ENCODE measurements at places on chromosomes 13 and 19.

GRCh38 chr13:98439896-98440295 is 137.0 kb downstream of the STK24 start:
- DNase-seq, result no peak

DNA sequence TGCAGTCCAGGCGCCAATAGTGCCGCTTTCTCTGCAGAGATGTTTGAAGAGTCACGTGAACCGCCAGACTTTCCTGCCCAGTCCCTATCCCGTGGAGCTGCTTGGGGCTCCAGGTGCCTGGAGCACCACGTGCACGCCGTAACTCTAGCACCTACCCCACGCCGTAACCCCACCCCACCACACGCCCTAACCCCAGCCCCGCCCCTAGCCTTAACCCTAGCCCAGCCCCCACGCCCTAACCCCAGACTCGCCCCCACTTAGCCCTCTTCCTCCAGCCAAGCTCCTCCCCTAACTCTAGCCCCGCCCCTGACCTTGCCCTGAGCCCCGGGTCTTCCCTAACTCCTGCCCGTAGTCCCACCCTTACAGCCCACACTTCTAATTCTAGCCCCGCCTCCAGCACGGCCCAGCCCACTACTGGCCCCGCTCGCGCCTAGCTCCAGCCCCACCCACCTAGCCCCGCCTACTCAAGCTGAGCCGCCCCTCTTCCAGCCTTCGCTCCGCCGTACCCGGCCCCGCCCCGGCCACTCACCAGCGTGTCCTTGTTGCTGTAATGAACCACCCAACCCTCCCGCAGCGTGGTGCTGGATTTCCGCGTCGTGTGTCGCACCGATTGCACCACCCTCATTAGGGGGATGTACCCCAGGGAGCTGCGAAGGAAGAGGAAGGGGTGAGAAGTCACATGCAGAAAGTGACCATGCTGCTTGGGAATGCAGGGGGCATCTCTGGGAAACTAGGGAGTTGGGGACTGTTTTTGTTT is 19.5 kb downstream of the PRKD2 start:
- peak; percentile 73 for DNase-seq

DNA sequence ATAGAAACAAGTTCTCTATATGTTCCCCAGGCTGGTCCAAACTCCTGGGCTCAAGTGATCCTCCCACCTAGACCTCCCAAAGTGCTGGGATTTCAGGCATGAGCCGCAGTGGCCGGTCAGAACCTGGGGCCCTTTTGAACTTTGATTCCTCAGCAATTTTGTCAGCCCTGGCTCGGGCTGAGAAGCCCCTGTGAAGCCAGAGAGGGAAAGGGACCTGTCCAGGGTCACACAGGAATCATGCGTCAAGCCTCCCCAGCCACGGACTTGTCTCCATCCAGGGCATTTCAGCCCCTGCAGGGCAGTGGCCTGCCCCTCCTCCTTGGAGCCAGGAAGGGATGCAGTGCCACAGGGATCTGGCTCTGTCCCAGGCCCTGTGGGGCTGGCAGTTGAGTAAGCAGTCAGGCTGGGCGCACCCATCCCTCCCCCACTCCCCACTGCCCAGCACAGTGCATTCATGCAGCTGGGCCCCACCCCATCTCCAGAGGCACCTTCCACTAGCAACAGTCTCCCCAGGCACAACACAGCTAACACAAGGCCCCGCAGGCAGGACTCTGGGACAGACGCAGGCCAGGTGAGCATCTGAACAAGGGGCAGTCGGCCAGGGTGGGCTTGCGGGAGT is at the start of gene CAPS:
CAPS (plus strand) TSS at position 516 of the 619 bp plus-strand sequence. CDS start 153 bp downstream, outside the sequence.
- DNase-seq, result no peak

DNA sequence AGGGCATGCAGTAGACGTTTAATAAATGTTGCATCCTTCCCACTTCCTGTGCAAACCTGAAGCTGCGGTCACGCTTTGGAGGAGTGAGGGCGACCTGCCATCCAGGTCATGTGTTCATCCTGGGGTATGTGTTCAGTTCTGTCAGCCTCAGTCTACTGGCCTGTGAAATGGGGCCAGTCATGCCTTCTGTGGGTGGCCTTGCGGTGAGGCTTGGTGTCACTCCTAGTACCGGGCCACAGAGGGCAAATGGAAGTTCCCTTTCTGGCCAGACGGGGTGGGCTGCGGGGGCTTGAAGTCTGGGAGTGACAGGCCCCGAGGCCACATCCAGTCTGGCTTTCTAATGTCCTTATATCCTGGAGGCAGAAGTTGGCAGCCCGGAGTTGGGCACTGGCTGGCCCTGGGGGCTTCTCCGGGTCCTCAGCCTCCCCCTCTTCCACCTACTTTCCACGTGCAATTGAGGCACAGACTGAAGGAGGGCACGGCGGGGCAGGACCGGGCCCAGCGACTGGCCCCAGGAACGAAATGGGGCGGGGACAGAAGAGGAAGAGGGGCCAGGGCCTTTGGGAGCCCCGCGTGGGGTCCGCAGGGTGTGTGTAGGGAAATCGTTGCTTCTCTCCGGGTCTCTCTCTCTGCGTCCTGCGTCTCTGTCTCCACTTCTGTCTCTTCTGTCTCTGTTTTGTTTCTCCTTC is 11.1 kb downstream of the PDE4A start:
- no peak for DNase-seq

- peak; percentile 92 for DNase-seq
Observed at GRCh38 chr13:113296823-113297369, at the start of gene LAMP1. LAMP1 (plus strand) TSS chr13:113297239; CDS start chr13:113297435, 196 bp downstream.

DNA sequence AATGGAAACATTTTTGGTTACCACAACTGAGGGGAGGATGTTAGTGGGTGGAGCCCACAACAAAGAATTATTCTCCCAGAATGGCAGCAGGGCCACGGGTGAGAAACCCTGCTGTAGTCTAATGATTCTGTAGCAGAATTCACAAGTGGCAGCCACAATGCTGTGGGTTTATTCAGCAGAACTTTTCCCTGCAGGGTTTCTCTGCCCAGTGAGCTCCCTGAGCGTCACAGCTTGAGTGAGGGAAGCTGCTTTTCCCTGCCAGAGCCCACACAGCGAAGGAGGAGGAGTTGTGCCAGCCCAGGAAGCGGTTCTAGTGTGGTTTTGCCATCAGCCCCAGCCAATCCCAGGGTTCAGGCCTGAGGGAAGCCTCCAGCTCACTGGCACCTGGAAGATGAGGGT is 4.4 kb downstream of the ATP12A start:
- DNase-seq, result no peak

DNA sequence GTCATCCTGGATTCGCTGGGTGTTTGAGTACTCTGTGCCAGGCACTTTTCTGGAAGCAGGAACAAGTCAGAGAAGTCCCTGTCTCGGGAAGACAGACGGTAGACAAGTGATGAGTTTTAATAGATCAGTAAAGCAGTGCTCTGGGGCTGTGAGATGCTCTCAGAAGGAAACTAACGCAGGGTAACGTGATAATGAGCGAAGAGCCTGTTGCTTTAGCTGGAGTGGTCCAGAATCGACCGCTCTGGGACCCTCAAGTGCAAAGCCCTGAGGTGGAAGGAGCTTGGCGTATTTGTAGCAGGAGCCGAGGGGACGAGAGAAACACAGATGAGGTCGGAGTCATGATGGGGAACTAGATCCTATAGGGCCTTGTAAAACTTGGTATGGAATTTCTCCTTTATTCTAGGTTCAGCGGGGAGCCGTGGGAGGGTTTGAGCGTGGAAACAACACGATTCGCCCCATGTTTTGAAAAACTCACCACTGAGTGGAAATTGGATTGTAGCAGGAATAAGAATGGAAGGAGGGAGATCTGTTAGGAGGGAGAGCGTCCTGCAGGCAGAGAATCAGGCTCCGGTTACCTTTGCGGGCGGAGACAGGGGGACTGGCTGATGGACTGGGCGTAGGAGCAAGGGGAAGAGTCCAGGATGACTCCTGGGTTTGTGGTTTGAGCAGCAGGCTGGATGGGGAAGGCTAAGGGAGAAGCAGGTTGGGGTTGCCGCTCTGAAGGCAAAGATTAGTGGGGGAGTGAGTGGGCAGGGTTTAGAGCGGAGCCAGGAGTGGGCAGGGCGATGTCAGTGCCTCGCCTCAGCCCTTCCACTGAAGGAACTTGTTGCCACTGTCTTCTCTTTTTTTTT is 763 bp downstream of the POLD1 start:
- DNase-seq, result peak; percentile 37

GRCh38 chr19:13342672-13343071 is 163.6 kb downstream of the CACNA1A start:
- DNase-seq, result no peak

- DNase-seq, result no peak
Observed at GRCh38 chr13:32537580-32538142, 934 bp downstream of the N4BP2L2 start.

- no peak for DNase-seq
Observed at GRCh38 chr19:3867971-3868769, 668 bp downstream of the ZFR2 start.

DNA sequence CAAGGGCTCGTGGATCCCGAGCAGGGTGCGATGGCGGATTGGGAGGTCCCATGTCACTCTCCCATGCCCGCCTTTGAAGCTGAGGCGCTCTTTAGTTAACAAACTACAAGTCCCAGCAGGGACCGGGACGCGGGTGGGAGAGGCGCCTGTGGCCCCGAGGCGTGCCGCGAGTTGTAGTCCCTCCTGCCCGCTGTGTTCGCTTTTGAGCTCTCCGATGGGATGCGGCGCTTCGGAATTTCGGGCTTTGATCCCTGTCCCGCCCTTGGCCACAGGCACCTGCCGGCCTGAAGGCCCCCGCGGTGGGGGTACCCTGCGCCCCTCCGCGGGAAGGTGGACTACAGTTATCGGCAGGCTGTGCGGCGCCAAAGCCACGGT is 11.0 kb downstream of the CYTH2 start:
- no peak for DNase-seq

DNA sequence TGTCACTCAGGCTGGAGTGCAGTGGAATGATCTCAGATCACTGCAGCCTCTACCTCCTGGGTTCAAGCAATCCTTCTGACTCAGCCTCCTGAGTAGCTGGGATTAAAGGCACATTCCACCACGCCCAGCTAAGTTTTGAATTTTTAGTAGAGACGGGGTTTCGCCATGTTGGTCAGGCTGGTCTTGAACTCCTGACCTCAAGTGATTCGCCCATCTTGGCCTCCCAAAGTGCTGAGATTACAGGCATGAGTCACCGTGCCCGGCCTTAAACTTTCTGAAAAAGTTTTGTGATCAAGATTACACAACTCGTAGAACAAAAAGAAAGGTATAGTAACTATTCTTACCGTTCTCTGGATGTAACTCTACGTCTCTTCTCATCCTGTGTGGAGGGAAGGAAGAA is 21.2 kb downstream of the DNMT1 start:
- peak; percentile 26 for DNase-seq

DNA sequence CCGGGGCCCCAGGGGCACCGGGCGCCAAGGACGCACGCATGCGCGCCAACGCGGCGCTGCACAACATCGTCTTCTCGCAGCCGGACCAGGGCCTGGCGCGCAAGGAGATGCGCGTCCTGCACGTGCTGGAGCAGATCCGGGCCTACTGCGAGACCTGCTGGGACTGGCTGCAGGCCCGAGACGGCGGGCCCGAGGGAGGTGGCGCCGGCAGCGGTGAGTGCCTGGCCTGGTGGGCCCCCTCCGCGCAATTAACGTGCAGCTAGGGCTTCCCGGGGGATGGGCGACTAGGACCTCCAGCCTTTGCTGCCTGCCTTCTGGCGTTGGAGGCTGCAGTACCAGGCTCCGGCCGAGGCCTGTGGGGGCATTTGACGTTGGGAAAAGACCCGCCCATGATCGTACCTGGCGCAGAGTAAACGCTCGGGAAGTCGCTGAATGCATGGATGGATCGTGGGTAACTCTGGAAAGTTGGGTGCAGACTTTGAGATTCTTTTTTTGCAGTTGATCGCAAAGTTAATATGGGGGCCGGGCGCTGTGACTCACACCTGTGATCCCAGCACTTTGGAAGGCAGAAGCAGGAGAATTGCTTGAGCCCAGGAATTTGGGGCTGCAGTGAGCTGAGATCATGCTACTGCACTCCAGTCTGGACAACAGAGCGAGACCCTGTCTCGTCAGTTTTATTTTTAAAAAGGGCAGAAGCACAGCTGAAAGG is 7.3 kb downstream of the APC2 start:
- DNase-seq, result no peak

- no peak for DNase-seq
Observed at GRCh38 chr19:21052902-21053301, 29.1 kb upstream of the ZNF714 start.

- DNase-seq, result no peak
Observed at GRCh38 chr19:13932911-13933393, 5.3 kb downstream of the PODNL1 start.

- DNase-seq, result no peak
Observed at GRCh38 chr19:17137417-17137816, 61.8 kb downstream of the MYO9B start.

GRCh38 chr19:54207983-54208783 is 7.5 kb downstream of the RPS9 start:
- peak; percentile 40 for DNase-seq
